ENCODE measurements at places on chromosomes 2 and 18.

DNA sequence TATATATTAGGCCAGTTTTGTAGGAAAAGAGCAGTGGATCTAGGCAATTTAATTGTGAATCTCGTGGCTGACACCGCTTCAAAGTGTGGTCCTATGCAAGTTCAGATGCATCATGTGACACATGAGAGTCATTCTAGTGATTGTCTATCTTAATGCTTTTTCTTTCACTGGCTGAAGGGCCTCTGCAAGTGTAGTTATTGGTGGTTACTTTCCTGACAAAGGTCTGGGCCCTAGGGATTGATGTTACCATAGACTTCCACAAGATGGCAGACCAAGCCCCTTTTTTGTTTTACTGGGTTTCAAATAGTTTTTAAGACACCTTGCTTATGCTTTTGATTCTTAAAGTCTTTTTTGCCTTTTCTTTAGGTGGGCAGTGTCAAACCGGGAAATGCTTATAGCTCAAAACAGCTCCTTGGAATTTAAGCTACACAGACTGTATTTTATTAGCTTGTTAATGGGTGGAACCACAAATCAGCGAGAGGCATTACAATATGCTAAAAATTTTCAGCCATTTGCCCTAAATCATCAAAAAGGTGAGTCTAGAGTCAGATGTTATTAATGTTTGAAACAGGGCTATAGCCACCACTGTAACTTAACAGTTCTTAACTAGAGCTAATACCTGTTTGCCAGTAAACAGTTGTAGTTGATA lies 25.9 kb downstream of the CD8A start:
- DNase-seq, result no peak

DNA sequence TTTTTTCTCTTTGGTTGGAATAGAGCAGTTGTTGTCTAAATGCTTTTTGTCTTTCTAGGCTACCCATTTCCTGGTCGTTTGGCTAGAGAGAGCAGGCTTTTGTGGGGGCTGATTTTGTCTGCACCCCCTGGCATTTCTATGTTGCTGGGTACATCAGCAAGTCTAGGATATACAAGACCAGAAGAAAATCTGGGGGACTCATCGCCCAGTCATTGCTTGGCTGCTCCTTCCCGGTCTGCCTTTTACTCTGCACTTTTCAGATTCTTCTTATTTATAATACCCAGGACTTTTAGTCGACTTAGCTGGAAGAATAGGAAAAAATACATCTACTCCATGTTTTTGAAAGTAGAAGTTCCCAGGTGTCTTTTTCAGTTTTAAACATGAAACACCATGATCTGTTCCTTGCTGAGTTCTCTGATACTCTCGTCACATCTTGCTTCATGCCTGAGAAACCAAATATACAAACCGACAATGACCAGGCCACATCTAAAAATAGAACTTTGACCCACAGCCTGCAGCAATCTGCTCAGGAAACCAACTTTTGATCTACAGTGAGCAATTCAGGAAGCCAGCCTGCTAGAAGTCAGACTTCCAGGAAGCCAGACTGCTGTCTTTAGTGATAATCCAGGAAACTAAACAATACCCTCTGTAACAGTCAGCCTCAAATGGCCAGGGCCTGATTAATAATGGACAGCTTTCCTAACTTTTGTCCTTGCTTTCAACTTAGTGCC lies 163.8 kb upstream of the MEX3C start:
- DNase-seq, result no peak

- no peak for DNase-seq
These were observed 55.5 kb downstream of the ARHGAP28 start for GRCh38 chr18:6785001-6785400.

DNA sequence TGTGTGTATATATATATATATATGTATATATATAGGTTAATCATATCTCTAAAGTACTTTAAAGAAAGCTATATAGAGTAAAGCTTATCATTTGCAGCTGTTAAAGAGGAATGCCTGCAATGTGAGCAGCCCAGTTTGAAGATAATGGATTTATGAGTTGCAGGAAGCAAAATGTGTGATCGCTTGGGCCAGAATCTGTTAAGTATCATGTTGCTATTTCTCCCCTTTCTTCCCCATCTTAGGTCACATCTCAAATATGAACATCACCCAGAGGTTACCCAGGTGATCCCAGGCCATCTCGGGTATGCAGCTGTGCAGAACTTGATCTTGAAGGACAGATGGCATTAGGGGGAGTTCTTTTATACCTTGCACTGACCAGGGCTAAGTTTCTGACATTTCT lies 316.5 kb downstream of the MTX2 start:
- DNase-seq, result no peak

DNA sequence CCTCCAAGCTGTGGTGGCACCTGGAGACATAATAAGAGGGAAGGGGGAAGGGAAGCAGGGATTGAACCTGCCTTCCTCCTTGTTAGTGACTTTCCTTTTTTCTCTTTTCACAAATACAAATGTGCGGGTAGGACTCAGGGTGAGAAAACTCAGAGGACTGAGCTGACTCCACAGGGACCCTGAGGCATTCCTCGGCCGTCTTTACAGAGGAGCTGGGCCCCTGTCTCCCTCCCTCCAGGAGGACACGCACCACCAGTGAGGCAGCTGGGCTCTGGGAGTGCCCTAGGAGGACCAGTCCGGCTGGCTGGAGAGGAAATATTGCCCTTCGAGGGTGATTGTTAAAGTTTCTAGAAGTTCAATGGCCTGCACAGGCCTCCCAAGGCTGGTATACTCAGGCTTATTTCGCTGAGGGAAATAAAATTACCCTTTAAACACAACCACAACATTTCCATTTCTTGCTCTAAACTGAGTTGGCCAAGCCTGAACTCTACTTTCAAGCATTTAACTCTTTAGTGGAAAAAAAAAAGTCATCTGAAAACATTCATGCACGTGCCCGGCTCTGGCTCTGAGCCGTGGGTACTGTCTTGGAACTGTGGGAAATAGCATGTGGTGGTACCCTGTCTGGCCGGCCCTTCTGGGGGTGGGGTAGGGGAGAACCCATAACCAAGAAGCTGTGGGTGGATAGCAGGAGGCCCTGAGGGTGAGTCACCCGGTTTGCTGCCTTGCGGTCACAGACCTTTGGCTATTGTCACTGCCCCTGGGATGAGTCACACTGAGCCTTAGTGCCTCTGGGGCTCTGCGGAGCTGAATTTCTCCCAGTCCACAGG lies 116.0 kb downstream of the COPS8 start:
- no peak for DNase-seq

DNA sequence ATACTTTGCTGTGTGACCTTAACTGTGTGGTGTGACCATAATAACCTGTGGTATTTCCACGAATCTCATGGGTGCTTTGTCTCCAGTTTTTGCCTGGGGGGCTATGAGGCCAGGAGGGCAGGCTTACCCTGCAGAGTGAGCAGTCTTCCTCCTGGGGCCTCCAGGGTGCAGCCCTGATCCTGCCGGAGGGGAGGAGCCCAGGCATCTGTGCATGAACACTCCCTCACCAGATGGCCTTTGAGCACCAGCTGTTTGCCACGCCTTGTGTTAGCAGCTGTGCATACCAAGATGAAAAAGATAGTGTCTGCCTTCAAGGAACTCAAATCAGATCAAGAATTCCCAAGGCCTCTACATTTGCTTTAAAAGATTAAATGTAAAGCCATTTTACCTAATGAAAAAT lies 75.0 kb upstream of the RBM44 start:
- no peak for DNase-seq

- no peak for DNase-seq
These were observed 206.2 kb downstream of the ARL4C start for GRCh38 chr2:234290671-234291070.

DNA sequence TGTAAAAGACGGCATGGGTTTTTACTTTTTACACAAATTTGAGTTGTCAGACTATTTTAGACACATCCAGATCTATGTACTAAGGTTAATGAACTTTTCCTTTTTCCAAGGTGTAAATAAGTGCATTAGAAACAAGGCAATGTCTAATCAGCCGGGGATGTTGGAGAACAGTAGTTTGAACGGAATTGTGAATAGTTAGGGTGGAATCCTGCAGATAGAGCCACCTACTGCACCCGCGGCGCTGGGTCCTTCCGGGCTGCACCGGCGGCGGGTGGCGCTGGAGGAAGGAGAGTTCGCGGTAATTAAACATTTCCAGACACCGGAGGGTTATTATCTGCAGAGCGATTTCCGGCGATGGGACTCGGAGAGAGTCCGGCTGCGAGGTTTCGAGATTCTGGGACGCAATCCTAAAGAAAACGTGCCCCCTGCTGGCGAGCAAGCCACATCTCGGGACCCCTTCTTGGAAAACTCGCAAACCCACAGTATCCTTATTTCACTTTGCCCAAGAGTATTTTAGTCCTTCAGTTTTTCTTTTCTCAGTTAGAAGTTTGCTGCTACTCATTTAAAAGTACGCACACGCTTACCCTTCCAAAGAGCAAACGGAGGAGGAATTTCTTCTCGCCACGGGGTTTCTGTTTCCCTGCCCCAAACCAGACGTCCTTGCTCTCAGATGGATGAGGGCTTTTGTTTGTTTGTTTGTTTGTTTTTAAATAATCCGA lies 4.5 kb upstream of the OSR1 start:
- no peak for DNase-seq

GRCh38 chr2:222922019-222922800 lies 61.4 kb downstream of the ACSL3 start:
- DNase-seq, result no peak

DNA sequence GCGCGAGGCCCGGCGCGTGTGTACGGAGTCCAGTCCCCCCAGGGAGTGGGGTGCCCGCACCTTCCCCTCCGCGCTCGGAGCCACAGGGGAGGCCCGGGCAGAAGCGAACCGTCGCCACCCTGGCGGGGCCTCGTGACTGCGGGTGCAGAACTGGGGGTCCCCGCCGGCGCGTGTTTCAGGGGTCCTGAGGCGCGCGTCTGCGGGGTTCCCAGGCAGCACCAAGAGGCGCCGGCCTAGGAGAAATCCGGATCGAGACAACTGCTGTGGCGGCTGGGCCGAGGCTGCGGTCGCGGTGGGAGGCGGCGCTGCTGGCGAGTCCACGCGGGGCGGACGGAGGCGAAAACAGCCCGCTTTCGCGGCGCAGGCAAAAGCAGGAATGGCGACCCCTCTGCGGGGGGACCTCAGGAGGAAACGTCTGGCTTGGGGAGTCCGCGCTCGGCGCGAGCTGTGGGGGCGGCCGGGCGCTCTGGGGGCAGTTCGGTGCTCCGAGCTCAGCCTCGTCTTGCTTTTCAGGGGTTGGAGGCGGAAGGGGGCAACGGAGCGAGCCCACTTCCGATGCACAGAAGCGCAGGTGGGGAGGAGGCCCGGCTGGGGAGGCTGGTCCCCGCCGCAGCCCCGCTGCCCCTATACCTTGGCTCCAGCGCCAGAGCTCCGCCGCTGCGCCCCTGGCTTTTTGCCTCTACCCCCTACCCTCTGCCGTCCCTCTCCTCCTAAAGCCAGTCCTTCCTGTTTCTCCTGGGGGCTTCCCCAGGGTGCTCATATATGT lies 81.5 kb upstream of the LDLRAD4 start:
- no peak for DNase-seq

- DNase-seq, result no peak
These were observed 159.7 kb upstream of the SKOR2 start for GRCh38 chr18:47411159-47411558.

- no peak for DNase-seq
These were observed 304.6 kb upstream of the FAM98A start for GRCh38 chr2:33903701-33904100.

- no peak for DNase-seq
These were observed 30.0 kb downstream of the BIN1 start for GRCh38 chr2:127076924-127077323.

DNA sequence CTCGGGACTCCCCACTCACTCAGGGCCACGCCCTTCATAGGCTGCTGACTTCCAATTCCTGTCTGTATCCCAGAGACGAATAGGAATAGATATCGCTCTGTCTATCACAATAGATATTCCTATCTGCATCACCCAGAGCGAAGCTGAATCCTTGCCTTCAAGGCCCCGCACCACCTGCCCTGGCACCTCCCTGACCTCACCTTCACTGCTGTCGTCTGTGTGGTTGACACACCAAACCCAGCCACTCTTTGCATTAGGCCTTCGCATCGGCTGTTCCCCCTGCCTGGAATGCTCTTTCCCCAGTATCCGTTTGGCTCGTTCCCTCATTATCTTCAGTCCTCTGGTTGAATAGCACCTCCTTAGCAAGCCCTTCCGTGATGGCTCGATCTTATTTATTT lies 43.5 kb downstream of the ATOH8 start:
- no peak for DNase-seq

DNA sequence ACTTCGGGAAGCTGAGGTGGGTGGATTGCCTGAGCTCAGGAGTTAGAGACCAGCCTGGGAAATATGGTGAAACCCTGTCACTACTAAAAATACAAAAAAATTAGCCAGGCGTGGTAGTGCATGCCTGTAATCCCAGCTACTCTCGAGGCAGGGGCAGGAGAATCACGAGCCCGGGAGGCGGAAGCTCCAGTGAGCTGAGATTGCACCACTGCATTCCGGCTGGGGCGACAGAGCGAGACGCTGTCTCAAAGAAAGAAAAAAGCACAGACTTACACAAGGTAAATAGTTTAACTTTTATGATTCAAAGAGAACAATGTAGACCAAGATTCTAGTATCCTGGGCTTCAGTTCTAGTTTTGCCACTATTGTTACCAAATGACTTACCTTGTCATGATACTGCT lies 37.4 kb downstream of the NCKAP1 start:
- no peak for DNase-seq

- DNase-seq, result peak; percentile 10
These were observed 354.6 kb upstream of the SETBP1 start for GRCh38 chr18:44325903-44326635.

DNA sequence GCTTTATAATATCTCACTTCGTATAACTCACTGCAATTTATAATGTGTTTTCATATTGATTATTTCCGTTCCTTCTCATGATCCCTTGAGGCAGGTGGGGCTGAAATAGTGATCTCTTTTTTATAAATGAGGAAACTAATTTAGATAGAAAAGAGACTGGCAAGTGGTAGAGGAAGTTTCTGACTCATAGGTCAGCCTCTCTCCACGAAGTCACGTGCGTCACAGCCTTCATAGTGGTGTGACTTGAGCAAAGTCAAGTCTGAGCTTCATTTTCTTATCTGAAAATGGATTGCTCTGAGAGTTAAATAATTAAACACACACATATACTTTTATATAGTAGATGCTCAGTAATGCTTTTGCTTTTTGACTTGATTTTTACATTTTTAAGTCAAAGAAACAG lies 19.9 kb downstream of the ABCG5 start:
- no peak for DNase-seq

GRCh38 chr2:227855440-227855839 lies 16.0 kb upstream of the DAW1 start:
- DNase-seq, result no peak

GRCh38 chr2:152624805-152625204 lies 92.5 kb downstream of the PRPF40A start:
- DNase-seq, result no peak

DNA sequence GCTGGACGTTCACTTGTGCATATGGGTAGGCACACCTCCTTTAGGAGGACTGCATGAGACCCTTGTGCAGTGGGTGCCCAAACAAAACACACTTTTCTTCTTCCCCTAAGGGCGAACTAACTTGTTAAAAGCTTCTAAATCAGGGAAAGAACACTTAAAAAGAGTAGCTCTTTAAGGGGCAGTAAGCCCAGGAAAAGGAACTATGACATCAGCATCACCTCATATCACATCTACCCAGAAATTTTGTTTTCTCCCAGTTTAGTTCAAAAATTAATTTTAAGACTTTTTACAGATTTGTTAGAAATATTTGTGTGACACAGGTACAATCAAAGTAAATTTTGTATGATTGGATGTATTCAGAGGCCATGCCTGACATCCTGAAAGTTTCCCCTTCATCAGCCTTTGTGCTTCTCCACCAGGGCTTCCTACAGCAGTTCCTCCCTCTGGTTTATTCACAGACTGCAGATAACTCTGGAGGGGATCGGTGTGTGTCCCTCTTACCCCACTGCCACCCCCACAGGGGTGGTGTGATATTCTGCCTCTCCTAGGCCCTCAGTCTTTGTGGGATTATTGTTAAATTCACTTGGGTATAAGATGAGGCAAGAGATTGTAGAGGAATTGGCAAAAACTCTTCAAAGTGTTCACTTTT lies 27.6 kb downstream of the BCL2L11 start:
- no peak for DNase-seq

Data from AG04449 (cell line).